ENCODE measurements at places on chromosomes 1 and 21.

GRCh38 chr1:50977575-50978143 lies 7.6 kb downstream of the CDKN2C start:
- peak; percentile 13 for DNase-seq

DNA sequence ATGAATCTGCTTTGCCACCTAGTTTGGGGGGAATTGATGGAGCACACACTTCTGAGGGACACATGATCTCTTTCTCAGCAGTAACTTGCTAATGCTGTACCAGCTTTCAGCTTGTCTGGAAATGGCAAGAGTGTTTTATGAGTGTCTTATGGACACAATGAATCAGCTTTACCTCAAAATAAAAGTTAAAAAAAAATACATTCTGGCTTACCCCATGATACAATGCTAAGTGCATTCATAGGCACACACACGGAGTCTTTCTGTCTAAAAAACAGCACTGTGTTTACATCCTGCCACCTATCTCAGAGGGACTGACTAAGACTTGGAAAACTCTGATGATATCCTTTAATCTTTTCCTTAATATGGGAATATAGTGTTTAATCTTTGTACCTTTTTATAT lies 455.5 kb upstream of the ADAMTS5 start:
- DNase-seq = no peak

DNA sequence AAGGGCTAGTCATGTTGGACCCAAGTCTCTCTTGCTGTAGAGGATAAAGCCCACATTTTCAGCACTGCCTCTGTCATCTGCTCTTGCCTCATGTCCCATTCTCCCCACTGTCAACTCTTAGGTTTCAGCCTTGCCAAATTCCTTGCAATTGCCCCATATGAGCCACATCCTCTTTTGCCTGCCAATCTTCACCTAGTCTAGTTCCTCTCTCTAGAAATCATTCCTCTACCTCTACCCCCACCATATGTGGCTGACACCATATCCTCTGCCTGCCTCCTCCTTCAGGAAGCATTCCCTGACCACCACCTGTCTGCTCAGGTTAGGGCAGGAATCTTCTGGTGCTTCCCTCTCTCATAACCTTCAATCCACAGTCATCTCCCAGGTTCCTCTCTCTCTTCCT lies 38.2 kb downstream of the SLC9A1 start:
- DNase-seq = no peak

DNA sequence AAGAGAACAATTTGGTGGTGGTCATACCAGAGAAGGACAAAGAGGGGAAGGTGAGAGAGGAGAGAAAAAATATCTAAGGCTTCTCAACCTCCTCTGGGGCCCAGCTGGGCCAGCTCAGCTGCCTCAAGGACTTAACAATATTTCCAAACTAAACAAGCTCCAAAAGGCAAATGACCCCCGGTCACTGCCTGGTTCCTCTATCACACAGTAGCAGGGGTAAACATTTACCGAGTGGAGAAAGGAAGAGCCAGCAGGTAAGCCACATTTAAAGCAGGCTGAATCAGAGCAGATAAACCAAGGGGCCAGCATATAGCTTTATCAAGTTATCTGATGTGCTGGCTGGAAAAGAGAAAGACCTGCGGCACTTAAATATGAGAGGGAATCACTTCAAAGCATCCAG lies 102.1 kb downstream of the KCND3 start:
- DNase-seq = no peak

- DNase-seq = no peak
Observed at GRCh38 chr1:210499956-210500355, 171.3 kb downstream of the HHAT start.

GRCh38 chr1:22955146-22955545 lies 17.5 kb downstream of the LACTBL1 start:
- DNase-seq = no peak

DNA sequence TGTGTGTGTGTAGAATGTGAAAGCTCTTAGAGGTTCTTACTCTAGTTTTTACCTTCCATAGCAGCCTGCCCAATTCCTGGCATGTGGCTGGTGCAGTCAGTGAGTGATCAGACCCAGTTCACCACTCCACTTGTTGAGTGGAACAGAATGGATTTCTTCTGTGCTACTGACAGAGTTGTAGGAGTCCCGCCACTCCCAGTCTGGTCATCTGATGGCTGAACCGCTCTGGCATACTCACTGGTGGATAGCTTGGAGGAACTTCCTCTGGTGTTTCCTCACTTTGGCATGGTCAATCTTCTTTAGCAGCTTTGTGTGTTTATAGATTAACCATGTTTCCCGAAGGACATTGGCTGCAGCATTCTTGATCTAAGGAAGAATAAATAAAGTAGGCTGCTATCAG lies 106.7 kb upstream of the ADAR start:
- DNase-seq = no peak

DNA sequence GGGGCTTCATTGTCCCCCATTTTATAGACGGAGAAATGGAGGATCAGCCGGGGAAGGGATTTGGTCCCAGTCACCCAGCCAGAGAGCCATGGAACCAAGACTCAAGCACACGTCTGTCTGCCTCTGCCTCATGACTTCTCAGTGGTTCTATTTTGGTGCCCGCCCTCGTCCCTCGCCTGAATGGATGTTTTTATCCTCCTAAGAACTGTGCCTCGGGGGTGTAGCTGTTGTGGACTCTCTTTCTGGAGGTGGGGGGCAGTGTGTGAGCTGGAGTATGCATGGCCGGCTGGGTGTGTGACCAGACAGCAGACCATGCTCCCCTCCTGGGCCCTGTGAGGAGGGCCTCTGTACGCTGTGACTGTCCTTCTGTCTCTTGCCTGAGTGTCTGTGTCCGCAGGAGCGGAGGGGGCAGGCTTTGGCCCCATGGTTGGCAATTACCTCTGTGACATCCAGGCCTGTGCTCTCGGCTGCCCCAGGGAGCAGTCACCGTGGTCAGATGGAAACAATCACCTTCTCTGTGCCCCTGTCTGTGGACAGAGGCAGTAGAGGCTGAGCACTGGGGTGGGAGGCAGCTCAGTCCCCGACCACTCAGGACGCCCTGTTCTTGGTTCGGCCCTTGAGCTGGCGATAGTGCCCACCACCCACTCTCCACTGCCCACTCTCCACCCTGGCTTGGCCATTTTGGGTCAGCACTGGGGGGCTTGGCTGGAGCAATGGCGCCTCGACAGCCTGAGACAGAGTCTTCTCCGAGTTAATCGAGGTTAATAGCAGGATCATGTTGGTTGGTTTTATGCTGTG lies 20.4 kb downstream of the WNT4 start:
- DNase-seq = no peak

GRCh38 chr1:14363707-14364413 lies 234.6 kb upstream of the KAZN start:
- no peak for DNase-seq

Data from T-helper 2 cell (primary cell).